ENCODE measurements at places on chromosomes 1 and 21.
A peak's percentile ranks its signal among the peaks of the same experiment; 100 is the strongest.

- peak; percentile 78 for DNase-seq
Measured at GRCh38 chr1:106502659-106503058, 553.8 kb upstream of the PRMT6 start.

DNA sequence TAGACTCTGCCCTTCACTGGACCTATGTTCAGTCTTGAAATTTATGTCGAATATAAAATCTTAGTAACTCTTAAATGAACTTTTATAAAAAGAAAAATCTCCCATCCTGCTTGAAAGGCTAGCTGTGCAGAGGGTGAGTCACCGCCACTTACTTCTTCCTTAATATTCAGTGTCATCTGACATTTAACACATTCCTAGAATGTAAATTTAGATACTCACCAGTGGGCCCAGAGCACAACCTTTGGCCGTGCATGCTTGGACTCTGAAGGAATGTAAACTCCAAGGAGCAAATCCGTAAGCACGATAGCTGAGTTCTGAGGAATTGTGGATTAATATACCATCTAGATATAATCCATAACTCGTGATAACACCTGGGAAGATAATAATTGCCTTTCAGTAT is 403.3 kb downstream of the KCTD3 start:
- no peak for DNase-seq

- peak; percentile 77 for DNase-seq
Measured at GRCh38 chr1:84598846-84599741, 24.9 kb upstream of the CTBS start.

DNA sequence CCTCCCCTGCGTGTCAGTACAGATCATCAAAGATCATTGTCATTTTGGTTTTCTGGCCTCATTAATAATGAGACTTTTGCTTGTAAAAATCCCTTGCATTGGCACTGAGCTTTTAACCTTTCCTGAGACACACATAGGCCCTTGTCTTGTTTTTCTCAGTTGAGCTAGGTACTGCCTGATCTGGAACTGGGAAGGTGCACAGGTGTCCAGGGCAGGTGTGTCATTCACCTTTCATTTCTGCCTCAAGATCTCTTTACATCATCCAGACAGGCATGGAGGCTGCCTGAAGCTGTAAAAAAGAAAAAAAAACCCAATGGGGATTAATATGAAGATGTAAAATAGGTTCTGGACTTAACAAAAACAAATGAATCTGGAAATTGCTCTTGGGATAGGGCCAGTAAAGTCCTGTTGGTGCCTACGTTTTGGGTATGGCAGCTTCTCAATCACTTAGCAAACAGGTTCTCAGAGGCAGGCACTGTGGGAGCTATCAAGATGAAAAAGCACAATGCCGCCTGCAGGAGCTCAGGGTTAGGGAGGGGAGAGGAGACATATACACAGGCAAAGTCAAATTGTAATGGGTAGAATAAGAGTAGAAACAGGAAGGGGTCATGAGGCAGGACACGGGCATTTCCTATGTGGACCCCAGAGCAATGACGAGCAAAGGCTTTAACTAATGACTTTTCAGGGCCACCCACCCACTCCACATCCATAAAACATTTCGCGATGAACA is 1.0 kb upstream of the KCNC4 start:
- no peak for DNase-seq

GRCh38 chr1:166272851-166273250 is 106.0 kb upstream of the FAM78B start:
- DNase-seq = no peak

DNA sequence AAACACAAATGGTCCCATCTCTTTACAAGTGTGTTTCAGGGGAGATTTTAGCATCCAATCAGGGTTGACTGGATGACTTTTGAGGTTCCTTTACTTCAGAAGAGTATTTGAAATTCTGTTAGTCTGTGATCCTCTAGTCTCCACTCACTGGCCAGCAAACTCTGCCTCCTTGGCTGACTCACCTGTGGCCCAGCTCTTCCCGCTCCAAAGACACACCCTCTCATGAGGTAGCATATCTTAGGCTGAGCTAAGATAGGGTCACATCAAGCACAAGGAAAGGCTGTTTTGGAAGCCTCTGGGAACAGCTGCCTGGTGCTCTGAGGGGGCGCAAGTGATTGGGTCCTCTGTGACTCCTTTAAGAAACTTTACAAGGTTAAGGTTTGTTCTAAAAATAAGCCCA is 102.3 kb upstream of the FGGY start:
- no peak for DNase-seq

GRCh38 chr1:185500001-185500626 is 183.1 kb upstream of the IVNS1ABP start:
- peak; percentile 91 for DNase-seq

DNA sequence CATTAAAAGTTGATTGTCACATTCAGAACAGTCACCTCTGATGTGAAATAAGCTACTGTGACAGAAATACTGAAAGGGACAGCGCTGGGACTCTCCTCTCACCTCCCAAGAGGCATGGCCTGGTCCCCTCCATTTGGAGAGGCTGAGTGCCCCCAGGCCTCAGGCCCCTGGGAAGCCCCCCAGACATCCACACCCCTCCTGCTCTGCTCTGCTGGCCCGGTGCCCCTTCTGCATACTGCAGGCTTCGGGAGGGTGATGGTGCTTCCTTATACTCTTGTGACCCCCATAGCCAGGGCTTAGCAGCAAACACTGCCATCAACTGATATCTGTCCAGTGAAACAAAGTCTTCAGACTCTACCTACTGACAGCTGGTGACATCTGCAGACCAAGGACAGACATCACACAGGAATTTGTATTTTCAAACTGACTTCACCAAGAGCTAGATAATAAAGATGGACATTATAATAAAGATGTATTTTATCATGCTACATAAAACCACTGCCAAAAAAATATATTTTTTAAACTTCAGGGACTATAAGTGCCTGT is 36.9 kb downstream of the C2CD2 start:
- DNase-seq = no peak

DNA sequence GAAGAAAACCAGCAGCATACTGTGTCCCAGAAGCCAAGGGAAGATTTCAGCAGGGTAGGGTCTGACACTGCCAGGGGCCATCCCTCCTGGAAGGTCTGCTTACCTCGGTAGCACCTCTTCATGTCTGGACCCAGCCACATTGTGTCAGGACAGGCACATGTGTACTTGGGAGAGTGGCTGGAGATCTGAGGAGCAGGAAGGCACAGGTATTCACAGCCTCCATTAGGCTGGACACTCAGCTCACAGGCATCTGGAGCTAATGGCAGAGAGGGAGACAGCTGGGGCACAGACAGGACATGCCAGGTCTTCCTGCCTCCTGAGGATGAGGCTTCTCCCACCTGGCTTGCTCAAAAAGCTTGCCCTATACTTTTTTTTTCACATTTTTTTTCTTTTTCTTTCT is 19.9 kb upstream of the MAGOH start:
- peak; percentile 63 for DNase-seq

DNA sequence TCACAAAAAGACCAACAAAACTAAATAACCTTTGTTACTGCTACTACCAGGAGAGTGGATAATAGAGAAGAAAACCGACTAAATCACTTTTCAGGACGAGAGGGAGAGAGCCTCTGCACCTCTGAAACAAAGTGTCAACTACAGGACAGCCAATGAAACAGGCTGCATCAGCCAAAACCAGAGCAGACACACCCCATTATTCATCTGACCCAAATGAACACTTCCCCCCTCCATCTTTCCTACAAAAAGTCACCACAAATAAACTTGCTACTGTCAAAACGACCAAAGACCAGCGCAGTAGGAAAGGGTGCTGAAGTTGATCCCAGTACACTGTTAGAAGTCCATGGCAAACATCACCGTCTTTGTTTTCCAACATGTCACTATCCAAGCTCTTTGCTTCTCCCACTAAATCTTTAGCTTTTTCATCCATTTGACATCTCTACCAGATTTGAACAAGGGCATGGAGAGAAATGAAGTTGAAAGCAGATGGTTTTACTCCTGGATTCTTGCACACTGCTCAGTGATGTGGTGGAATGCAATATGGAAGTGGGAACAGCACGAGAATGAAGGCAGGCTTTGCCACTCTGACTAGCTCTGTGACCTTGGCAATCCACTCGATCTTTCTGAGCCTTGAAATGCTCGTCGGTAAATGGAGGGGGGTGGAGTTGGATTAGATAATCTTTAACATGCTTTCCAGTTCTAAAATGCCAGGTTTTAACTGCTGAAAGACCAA is 20.5 kb downstream of the DSTYK start:
- no peak for DNase-seq

DNA sequence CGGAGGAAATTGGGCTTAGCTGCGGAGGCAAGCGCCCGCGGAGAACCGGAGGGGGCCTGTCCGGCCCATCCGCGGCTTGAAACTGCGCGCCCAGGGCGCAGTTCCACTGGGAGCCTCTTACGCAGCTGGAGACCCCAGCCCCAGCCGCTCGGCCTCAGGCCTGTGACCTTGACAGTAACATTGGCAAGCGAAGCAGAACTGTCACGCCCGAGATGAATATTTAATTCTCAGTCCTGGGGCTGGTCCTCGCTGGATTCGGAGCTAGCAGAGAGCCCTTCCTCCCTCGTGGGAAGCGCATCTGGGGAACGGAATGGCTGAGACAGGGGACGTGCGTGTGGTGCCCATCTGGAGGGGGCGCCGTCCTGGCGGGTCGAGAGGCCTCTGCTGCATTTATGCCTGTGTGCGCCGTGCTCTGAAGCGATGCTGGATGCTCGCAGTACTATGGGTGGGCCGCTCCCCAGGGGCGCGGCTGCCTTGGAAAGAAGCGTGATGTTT is 928 bp downstream of the SLC6A17 start:
- DNase-seq = peak; percentile 17

- no peak for DNase-seq
Measured at GRCh38 chr1:116486424-116486823, 84.4 kb downstream of the CD58 start.

DNA sequence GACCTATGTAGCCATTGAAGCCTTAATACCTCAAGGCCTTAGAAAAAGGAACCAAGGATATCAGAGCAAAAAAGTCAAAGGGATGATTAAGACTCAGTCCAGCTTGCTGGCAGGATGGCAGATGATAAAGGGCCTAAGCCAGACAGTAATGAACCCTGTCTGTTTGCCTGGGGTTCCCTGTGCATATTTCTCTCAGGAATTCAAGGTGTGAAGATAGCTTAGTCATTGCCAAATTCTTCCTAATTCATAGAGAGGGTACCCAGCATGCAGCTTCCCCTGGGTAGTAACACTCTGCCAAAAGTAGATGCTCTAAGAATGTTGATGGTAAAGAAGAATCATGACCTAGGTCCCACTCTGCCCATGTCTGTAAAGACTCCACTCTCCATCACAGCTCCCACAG is 210.6 kb upstream of the COA6 start:
- no peak for DNase-seq

DNA sequence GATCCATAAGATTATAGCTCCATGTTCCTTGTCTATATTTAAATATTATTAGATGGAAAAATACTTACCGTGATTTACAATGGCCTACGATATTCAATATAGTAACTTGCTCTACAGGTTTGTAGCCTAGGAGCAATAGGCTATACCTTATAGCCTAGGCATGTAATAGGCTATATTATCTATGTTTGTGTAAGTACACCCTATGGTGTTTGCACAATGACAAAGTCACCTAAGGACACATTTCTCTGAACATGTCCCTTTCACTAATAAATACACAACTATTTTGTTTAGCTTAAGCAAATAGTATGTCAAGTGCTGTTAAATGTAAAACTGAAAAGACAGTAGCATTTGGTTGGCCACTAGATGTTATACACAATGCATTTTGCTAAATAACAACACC is 248.9 kb upstream of the ADGRL4 start:
- no peak for DNase-seq

DNA sequence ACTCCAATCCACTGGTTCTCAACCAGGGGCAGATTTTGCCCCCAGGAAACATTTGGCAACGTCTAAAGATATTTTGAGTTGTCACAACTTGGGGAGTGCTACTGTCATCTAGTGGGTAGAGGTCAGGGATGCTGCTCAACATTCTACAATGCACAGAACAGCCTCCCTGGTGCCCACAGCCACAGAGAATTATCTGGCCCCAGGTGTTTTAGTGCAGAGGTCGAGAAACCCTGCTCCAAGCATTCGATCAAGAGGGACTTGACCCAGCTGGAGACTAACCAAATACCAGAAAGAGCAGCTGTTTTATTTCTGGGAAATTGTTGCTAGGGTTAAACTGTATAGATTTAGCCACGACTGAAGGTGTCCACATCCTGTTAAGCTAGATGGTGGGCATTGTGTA is 19.2 kb downstream of the CD247 start:
- DNase-seq = no peak

DNA sequence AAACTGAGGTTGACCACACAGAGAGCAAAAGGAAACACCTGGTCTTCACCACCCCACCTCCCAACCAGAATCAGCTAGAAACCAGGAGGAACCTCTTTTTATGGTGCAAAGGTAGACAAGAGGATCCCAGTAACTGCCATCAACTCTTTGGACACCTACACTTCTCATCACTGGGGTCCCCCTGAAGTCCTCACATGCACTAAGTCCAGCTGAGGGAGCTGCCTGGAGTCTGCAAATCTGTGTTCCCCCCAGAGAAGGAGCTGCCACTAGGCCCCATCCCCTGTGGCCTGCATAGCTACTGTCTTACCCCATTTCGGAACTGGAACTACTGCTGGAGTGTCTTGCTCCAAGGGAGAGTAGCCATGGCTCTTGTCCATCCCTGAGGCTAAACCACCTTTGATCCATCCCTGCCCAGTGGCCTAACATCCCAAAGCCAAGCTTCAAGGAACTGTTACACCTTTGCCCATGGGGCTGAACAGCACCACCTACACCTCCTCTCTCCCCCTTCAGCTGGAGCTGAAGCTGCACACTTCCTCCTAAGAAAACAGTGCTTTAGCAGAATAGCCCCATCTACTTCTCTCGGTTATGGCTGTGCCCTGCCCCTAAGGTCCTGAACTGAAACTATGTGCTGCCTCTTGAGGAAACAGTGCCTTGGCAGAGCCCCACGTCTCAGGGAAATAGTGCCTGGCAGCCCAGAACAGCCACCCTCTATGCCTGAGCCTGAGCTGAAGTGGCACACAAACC is 85.4 kb upstream of the CD53 start:
- no peak for DNase-seq

- DNase-seq = no peak
Measured at GRCh38 chr1:61400997-61401396, 318.6 kb downstream of the NFIA start.

- no peak for DNase-seq
Measured at GRCh38 chr1:29166291-29166878, 15.3 kb downstream of the SRSF4 start.

- no peak for DNase-seq
Measured at GRCh38 chr1:66434096-66434495, 99.9 kb upstream of the SGIP1 start.

- peak; percentile 51 for DNase-seq
Measured at GRCh38 chr1:157193702-157194391, 55.7 kb upstream of the ETV3 start.

- DNase-seq = no peak
Measured at GRCh38 chr1:78281580-78281979, 209.2 kb upstream of the PTGFR start.

GRCh38 chr1:154777154-154777553 is 92.9 kb downstream of the KCNN3 start:
- no peak for DNase-seq

All from foreskin keratinocyte (primary cell).